ENCODE measurements at places on chromosomes 6 and 20. TPM values are rescaled to one million over a fixed set of nuclear protein-coding genes. Genes with fewer than 3 reads are reported as not detected.

BPI gene
- not detected for total RNA-seq

- DNase-seq: no peak
Measured at GRCh38 chr6:45049188-45049843, 278.8 kb upstream of the RUNX2 start.

DNA sequence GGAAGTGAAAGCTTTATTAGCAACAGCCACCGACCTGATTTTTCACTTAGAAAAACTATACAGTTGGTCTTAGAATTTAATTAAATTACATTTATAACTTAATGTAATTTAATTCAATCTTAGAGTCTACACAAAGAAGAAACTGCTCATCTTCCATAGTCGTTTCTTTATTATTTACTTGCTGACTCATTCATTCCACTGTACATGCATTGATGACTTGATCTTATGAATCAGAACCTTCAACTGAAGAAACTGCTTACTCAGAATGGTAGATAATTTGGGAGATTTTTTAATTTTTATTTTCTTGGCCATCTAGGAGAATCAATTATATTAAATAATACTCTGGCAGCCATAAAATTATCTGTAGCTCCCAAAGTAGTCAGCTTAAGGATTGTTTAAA is 1021.6 kb upstream of the FLRT3 start:
- DNase-seq: no peak

- no peak for DNase-seq
Measured at GRCh38 chr6:64221776-64222175, 586.2 kb downstream of the PHF3 start.

ENPP5 gene
- 0.62 TPM for total RNA-seq

DNA sequence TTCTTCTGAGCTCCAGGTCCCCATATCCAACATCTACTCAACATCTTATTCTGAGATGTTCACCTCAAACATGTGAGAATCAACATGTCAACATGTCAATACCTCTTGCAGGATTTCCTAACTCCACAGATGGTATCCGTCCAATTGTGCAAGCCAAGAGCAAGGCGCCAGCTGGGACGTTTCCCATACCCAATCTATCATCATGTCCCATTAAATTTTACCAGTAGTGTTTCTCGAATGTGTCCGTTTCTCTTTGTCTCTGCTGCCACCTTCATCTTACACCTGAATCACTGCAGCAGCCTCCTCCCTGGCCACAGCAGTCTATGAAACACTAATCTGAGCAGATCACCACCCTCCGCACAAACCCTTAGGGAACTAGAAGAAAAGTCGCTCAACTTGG is 78.0 kb upstream of the RPS6KA2 start:
- no peak for DNase-seq

GRCh38 chr6:106125925-106126435 is 39.8 kb downstream of the PRDM1 start:
- peak; percentile 27 for DNase-seq

STX11 gene
- 17.2 TPM for total RNA-seq

AFG1L gene
- 5.4 TPM for total RNA-seq

- no peak for DNase-seq
Measured at GRCh38 chr6:80988892-80989291, 763.6 kb downstream of the TENT5A start.

- DNase-seq: peak; percentile 58
Measured at GRCh38 chr6:157885876-157886275, 62.8 kb downstream of the SNX9 start.

DNA sequence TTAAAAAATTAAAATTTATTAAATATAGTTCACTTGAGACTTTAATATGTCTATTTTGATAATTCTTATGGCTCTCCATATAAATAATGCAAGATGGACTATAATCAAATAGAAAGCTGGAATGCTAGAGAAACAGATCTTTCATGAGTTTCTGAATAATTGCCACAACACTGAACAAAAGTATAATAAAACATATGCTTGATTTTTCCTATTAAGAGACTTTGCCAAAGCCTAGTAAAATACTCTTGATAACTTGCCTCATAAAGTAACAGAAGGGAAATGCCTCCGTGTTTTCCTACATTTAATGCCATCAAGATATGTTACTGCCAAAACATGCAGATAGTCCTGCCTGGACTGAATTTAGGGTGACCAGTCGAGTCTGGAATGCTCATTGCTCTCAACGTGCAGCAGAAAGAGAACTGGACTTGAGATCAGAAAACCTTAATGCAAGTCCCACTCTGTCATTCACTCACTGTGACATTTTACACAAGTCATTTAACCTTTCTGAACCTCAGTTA is 153.2 kb downstream of the AIG1 start:
- DNase-seq: no peak

DNA sequence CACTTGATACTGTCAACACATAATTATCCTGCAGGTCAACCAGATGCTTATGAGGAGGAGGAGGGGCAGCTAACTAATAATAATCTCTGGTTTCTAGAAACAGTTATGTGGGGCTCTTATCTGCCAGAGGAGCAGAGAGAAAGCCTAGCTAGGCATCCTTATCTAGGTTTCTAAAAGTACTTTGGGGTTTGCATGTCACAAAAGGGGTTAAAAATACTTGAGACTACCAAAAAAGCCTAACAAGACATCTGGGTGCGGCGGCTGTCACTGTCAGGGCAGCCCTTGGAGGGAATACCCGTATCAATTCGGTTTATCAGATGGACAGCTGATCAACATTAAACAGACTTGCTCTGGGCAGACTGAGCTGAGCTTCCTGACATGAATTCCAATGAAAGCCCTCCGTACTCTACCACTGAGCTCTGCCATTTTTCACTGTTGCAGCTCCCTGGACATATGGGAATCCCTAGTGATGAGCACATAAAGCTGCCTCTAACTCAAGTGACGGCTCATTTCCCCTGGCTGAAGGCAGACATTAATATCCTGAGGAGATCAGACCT is 166.6 kb downstream of the PDSS2 start:
- no peak for DNase-seq

DSP gene
- total RNA-seq: 0.22 TPM

GRCh38 chr6:170210026-170210390 is 80.9 kb downstream of the DLL1 start:
- peak; percentile 21 for DNase-seq

MRPS18B gene
- 118 TPM for total RNA-seq

HDGFL1 gene
- total RNA-seq: not detected

BPIFB1 gene
- not detected for total RNA-seq

- peak; percentile 27 for DNase-seq
Measured at GRCh38 chr6:157106487-157106886, 216.8 kb downstream of the TMEM242 start.

- DNase-seq: no peak
Measured at GRCh38 chr6:108730635-108731515, 117.3 kb upstream of the ARMC2 start.

LPA gene
- total RNA-seq: not detected

LY6G5C gene
- 1.4 TPM for total RNA-seq

DNA sequence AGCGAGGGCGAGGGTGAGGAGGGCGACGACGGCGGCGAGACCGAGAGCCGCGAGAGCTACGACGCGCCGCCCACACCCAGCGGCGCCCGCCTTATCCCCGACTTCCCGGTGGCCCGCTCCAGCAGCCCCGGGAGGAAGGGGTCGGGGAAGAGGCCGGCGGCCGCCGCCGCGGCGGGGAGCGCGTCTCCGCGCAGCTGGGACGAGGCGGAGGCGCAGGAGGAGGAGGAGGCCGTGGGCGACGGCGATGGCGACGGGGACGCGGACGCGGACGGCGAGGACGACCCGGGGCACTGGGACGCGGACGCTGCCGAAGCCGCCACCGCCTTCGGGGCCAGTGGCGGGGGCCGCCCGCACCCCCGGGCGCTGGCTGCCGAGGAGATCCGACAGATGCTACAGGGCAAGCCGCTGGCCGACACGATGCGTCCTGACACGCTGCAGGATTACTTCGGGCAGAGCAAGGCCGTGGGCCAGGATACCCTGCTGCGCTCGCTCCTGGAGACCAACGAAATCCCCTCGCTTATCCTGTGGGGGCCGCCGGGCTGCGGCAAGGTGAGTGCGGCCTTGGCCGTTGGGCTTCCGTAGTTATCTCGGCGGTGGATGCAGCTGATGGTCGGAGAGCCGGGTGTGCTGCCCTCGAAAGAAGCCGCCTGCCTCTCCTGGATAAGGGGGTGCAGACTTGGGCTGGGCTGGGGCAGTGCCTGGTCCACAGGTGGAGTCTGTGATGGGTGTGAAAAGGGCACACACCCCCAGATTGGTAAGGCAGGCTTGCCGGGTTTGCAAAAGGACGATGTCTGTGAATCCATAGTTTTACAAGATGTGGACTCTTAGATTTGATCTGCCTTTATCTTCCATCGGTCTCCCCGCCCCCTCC is 938 bp downstream of the WRNIP1 start:
- DNase-seq: peak; percentile 41

- DNase-seq: no peak
Measured at GRCh38 chr6:79430913-79431536, 106.2 kb downstream of the LCA5 start.

MTFR2 gene
- total RNA-seq: 19.2 TPM

DNA sequence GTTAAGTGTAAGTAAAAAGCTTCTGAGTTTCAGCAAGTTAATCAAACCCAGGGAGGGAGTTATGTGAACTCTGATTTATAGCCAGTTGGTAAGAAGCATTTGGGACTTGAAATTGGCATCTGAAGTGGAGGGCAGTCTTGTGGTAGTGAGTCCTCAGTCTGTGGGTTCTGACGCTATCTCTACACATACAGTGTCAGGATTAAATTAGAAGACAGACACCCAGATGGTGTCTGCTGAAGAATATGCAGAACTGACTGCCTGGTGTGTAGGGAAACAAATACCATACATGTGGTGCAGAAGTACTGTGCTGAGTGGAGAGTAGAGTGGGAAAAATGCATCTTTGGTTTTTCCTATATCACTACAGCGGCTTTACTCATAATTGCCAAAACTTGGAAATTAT is 43.5 kb upstream of the PLN start:
- no peak for DNase-seq

CCN6 gene
- 0.21 TPM for total RNA-seq

DNA sequence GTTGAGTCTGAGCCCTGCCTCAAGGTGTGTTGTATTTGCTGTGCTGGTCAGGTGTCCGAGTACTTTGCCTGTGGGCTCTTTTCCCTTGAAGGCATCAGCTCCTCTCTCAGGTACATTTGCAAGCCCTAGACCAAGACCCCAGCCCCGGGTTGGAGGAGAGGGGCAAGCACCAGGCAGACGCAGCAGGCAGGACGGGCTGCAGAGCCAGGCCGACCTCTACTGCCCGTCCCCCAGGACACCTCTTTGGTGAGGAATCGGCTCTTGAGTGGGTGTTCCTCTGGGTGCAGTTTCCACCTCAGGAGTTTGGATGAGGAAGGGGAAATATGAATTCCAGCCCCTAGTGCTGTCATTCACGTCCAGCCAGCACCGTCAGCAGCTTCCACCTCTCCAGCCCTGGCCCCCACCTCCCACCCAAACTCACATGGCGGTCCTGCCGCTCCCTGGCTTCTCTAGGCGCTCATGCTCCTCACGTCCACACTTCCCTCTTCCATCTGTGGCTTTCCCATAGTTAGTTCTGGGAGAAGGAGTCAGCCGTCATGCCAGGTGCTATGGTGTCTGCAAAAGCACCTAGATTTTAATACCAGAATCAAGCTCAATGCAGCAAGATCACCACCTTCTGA is 183.9 kb downstream of the DLL1 start:
- DNase-seq: no peak

GRCh38 chr6:167717455-167717854 is 109.3 kb upstream of the AFDN start:
- DNase-seq: no peak

GRCh38 chr6:6583836-6584235 is 4.7 kb upstream of the LY86 start:
- peak; percentile 43 for DNase-seq

TP53TG5 gene
- total RNA-seq: 1.0 TPM

HAO1 gene
- not detected for total RNA-seq

GRCh38 chr6:53845280-53846195 is 50.7 kb downstream of the LRRC1 start:
- DNase-seq: no peak

DNA sequence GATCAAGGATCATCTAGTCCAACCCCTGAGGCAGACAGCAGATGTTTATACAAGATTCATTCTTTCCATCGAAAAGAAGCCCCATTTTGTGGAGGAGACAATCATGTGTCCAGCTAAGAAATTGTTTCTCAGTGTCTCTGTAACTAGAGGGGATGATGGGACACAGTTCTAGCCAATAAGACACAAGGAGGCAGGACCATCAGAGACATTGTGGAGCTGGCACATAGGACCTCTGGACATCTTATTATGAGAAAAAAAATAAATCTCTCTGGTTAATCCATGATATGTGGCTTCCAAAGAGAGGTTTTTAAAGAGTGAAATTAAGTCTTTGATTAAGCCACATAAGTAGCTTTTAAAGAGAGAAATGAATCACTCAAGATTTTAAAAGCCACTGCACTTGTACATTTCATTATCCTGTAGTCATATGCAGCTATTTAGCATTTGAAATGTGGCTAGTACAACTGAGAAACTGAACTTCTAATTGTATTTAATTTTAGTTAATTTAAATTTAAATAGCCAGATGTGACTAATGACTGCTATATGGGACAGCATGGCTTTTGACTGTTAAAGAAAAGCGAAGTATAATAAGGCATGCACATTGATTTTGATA is 176.8 kb downstream of the TASP1 start:
- DNase-seq: no peak

DNA sequence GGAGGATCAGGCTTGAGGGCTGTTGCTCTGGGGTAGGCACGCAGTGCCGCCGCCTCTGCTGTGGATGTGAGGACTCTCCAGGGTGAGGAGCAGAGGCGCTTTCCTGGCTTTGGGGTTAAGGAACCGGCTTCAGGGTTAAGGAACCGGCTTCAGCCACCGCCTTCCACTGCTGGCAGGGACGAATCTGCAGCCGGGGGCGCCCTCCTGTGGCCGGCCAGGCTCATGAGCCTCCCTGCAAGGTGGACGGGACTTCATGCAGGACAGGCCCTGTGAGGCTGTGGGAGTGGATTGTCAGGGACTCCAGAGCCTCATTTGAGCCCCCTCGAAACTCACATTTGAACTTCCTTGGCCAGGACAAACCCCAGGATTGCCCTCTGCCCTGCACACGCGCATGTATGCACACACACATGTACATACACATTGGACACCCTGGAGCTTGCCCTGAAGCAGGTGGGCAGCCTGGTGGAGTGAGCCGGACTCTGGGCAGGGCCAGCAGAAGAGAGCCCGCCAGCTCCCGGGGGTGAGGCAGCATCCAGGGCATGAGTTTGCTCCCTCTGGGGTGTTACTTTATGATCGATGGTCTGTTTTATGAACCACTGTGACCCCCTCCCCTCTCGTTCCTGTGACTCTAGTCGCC is 146.9 kb downstream of the PHACTR3 start:
- DNase-seq: peak; percentile 63

GGTLC1 gene
- total RNA-seq: not detected

DNA sequence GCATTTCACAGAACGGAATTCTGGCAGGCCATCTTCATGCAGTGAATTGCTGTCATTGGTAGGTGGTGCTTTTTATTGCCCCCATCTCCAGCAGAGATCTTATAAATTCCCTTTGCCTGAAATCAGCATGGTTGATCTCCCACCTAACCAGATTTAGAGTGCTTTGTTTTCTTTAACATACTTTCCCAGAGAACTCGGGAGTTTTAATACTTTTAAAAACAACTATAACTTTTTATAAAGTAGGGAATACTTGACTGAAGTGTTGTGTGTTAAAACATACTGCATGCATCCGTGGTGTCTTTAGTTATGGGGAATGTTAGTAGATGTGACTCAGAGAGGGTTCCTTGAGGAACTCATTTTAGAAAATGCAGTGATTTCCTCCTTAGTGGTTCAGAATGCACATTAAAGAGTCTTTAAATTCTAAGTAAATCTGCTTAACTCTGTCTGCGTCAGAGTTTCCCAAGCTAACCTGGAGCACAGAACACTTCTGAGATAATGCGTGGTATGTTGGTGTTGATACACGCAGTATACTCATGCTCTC is 54.9 kb downstream of the AKAP12 start:
- no peak for DNase-seq

SAMD3 gene
- total RNA-seq: 1.0 TPM

All from activated naive CD4-positive, alpha-beta T cell treated with anti-CD3 and anti-CD28 coated beads for 36 hours (primary cell).